ENCODE measurements at places on chromosomes 3 and 15.

DNA sequence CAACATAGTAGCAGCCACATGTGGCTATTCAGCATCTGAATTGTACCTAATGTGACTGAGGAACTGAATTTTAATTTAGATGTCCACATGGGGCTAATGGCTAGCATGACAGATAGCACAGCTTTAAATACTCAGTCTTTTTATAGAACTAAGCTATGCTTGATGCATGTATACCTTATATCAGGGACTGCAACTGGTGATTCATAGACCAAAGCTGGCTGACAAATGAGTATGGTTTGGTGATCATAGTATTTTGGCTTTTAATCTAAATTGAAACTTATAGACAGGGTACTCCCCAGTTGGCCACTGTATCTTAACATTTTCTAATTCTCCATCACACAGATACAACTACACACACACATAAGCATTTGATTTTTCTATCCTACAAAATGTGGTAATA lies 83.6 kb downstream of the IGSF11 start:
- DNase-seq, result no peak

- peak; percentile 9 for DNase-seq
These were observed 45.1 kb downstream of the EFCAB12 start for GRCh38 chr3:129383292-129383860.

DNA sequence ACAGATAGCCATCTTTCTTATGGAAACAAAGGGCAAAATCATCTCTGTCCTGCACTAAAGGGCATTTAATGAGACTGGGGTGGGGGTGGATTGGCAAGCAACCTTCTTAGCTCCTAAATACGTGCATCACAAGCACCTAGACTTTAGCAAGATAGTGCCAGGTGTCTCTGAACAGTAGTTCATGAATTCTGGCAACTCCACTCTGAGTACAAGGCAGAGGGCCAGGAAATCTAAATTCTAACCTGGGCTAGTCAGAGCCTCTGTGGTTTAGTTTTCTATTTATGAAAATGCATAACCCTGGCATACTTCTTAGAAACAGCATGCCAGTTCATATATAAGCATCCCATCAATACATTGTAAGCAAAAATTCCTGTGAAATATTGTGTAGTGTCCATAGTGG lies 788.5 kb downstream of the MCTP2 start:
- DNase-seq, result no peak

- DNase-seq, result no peak
These were observed 4.4 kb downstream of the NAALADL2 start for GRCh38 chr3:174863488-174863887.

DNA sequence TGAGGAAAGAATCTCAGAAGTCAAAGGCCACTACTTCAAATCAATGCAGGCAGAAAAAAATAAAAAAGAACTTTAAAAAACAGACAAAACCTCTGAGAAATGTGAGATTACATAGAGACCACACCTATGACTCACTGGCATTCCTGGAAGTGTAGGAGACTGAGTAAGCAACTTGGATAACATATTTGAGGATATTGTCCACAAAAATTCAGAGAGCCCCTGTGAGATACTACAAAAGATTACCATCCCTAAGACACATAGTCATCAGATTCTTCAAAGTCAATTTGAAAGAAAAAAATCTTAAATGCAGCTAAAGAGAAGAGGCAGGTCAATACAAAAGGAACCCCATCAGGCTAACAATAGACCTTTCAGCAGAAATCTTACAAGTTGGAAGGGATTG lies 887.3 kb downstream of the NTRK3 start:
- DNase-seq, result no peak

Data from activated T-cell treated with anti-CD3 and anti-CD28 coated beads for 4 hours (primary cell).